Activated CD4-positive, alpha-beta T cell treated with anti-CD3 and anti-CD28 coated beads, Interleukin-2, amount 10 ng/mL, durations not matched to agents 7 days and 5 days (primary cell): ENCODE measurements at places on chromosomes 3 and 15.

- DNase-seq: no peak
Observed at GRCh38 chr3:171129827-171130226, 103.3 kb upstream of the SLC2A2 start.

DNA sequence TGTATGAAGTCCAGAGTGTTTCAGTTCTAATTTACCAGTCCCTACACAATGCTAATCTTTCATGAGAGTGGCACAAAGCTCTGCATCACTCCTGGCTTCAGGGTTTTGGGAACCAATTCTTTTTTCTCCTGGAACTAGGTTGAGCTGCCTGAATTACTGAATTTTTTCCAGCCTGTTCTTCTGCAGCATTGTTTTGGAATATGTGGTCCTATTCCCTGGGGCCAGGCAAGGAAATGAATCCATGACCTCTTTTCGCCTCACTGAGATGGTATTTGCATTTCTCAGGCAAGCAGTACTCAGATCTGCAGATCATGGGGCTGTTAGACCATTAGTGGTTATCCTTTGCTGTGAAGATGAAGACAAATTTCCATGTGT is 25.6 kb upstream of the GPR171 start:
- DNase-seq: no peak

GRCh38 chr3:126982126-126982470 is 817 bp upstream of the PLXNA1 start:
- DNase-seq: no peak

GRCh38 chr3:118808723-118809122 is 225.9 kb downstream of the IGSF11 start:
- DNase-seq: no peak

DNA sequence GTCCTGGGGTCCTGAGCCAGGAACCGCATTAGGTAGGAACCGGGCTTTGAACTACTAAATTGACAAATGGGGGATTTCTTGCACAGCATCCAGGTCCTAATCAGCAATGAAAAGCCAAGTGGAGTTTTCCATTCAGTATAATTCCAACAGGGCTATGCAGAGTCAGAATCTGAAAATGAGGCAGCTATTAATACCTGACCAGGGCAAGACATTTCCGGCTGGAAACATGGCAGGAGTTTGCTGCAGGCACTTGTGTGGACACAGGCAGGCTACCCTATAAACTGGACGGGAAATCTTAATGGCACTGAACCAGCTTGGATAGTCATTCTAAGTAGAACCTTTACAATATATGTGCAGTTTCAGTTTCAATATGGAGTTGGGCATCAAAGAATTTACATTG is 553.1 kb downstream of the FGF12 start:
- DNase-seq: no peak

DNA sequence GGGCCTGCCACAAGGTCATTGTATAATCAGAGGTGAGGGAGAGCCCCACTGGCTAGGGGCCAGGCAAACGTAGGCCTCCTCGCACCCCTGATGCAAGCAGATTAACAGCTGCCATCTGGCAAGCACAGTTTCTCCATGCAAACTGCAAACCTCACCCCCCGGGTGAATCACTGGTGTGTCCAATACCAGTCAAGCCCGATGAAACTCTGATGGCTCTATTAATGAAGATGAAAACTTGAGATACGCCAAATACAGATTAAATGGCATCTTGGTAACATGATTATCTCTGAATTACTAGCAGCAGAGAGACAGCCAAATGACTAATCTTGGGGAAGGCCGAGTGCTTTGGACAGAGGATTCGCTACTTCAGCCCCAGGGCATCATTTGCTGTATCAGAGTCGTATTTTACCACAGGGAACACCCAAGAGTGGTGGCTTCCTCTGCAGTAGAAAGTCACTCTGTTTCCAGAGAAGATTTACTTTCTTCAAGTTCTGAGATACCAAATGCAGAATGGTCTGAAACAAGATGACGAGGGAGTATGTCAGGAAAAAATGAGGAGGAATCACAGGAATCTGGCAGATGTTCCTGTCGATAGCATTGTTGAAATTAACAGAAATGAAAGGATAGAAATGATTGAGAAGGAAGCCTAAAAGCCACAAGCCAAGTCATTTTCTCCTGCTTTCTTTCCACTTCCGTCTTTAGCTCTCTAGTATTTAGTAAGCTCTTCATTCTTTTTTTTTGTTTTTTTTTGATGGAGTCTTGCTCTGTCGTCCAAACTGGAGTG is 96.2 kb upstream of the NR2F2 start:
- no peak for DNase-seq

- DNase-seq: no peak
Observed at GRCh38 chr15:68510558-68510957, 68.2 kb upstream of the CORO2B start.

DNA sequence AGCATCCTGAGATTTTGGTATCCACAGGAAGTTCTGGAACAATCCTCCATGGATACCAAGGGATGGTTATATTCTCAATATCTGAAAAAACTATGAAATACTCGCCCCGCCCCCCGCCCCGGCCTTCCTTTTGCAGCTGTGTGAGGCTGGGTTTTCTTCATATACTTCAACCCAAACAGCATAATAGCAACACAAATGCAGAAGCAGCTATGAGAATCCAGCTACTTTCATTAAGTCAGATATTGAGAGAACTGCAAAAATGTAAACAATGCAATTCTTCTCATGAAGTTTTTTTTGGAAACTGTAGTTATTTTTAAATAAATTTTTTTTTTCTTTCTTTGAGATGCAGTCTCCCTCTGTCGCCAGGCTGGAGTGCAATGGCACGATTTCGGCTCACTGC is 10.9 kb upstream of the IDH2 start:
- DNase-seq: no peak

DNA sequence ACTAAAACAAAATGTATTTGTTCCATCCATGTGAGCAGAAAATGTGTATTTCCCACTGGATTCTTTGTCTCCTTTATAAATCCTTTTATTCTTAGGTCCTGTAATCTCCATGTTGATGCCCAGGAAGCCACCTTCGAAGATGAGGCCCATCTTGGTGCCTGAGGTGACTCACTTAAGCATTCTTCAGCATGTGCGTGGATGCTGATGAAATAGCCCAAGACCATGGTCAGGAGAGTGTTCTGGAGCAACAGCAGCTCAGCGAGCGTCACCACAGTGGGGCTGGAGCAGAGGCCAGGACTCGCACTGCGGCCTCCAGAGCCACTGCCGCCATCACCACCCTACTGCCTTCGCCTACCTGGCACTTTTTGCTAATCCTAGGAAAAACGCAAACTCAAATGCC is 520.9 kb downstream of the FHIT start:
- no peak for DNase-seq

GRCh38 chr3:134356411-134357040 is 17.7 kb downstream of the AMOTL2 start:
- DNase-seq: no peak

- DNase-seq: no peak
Observed at GRCh38 chr3:15520804-15521572, 518 bp downstream of the COLQ start.
